ENCODE measurements at places on chromosomes 6 and 20. TPM values are rescaled to one million over a fixed set of nuclear protein-coding genes. Genes with fewer than 3 reads are reported as not detected.

PROKR2 gene
- total RNA-seq, result not detected

TREM2 gene
- total RNA-seq, result not detected

PLAGL1 gene
- total RNA-seq, result 13.6 TPM

FAM162B gene
- not detected for total RNA-seq

COL9A3 gene
- not detected for total RNA-seq

- peak; percentile 25 for DNase-seq
Measured at GRCh38 chr6:11732036-11732631, 46.5 kb downstream of the ADTRP start.

DNA sequence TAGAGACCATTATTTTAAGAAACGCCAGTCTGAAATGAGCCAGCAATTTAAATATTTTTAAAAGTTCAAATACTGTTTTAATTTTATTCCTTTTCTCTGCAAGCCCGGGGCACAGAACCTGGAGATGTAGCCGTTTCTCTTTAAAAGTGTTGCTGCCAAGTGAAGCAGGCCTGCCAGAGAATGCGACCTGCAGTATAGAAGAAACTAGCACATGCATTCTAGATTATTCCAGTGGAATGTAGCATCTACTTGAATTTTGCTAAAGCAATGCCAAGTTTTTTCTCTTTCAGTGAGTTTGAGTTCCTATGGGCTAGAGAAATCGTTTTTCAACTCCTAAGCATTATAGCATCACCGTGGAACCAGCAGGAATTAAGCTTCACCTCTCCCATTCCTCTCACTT is 101.3 kb downstream of the QRSL1 start:
- DNase-seq, result no peak

GRCh38 chr6:35432291-35432690 is 19.8 kb upstream of the FANCE start:
- no peak for DNase-seq

GRCh38 chr6:126531286-126531685 is 191.4 kb downstream of the CENPW start:
- no peak for DNase-seq

DNA sequence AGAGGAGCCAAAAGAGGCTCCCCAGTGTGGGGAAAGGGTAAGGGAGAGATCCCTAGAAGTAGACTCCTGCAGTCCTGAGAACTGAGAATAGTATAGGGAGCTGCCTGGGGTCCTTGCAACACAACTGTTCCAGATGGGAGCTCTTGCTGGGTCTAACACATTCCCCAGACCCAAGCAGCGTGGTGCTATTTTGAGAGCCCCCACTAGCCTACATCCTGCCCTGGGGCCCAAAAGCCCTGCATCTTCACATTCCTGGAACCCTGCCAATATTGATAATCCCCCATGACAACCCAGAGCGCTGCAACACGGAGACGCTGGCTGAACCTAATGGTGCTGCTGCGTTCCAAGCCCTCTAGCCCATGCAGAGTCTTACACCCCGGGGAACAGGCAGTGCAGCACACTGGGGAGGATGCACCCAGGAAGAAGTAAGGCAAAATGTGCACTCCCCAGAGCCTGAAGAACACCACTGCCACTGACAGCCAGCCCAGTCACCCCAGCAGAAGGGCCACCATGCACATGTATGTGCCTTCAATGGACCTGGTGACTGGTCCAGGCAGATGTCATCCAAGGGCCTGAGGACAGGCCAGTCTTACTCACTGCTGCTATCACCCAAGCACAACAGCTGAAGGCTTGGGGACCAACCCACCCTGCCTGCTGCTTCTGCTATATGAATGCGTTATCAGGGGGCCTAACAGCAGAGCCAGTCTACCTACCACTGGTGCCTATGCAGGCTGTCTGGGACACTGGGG is 7.0 kb upstream of the RNF217 start:
- DNase-seq, result no peak

GRCh38 chr6:42251911-42252637 is 34.4 kb upstream of the MRPS10 start:
- DNase-seq, result no peak

DNA sequence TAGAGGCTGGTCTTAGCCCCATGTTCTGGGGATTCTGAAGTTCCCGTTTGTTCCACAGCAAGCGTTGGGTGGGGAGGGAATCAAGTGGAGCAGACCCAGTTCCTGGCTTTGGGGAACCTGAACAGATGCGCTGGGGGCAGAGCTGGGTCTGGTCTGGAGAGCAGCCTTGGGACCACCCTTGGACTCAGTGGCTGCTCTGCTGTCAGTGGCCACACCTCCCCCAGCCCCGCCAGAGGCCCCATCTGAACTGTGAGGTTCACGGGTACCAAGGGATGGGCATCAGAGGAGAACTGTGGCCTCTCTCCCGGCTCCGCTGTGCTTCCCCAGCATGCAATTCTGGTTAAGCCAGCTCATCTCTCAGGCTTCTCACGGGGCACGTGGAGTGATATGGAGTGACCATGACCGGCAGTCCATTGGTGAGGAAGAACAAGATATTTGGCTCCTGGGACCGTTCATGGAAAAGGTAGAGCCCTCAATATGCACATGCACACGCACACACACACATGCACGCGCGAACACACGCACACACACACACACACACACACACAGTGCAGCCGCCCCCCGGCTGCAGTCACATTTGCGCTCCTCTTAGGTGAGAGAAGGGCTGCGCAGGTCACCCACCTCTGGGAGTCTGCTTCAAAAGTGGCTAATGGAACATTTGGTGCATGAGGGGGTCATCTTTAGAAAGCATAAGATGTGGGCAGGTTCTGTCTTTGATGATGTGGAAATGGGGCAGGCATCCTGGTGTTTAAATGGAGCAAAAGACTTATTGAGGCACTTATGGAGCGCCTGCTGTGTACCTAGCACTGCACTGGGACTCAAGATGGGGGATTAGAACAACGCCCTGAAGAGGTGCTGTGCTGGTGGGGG is 6.0 kb downstream of the DLGAP4 start:
- no peak for DNase-seq

- no peak for DNase-seq
Measured at GRCh38 chr20:24895898-24896658, 53.0 kb upstream of the CST7 start.
